ENCODE measurements at places on chromosomes 3 and 15. TPM values are rescaled to one million over a fixed set of nuclear protein-coding genes. Genes with fewer than 3 reads are reported as not detected.

DNA sequence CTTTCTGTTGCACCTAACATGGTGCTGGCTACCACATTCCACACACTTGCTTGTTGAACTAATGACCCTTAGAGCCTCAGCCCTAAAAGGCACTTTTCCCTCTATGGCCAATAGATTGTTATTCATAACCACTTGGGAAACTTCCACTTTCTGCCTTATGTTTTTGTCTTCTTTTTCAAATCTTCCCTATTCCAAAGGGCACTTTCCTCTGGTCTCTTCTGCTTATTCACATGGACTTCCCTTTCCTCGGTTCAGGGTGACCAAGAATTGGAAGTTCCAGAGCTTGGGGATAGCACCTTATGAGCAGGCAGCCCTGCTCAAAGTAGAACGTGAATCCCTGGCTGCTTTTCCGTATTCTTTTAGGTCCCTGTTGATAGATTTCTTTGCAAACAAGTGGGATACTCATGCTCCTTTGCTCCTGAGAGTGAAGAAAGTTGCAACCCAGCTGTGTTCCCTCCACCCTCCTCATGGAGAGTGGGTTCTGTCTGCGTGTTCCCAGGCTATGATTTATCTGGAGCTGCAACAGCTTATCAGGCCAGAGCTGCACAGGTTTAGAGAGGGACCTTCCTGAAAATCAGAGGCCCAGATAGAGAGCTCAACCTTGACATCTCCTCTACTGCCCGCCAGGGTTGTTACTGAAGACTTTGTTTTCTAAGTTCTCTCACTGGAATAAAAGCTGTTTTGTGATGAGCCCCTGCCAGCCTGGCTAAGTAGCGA is 58.8 kb upstream of the MYZAP start:
- H3K36me3 ChIP-seq, result peaks cover 7% of the 10 kb centered on the region
- peaks cover 17% of the 10 kb centered on the region for H3K4me1 ChIP-seq
- H3K27ac ChIP-seq, result no peak overlapping the region
- no peak for DNase-seq

DNA sequence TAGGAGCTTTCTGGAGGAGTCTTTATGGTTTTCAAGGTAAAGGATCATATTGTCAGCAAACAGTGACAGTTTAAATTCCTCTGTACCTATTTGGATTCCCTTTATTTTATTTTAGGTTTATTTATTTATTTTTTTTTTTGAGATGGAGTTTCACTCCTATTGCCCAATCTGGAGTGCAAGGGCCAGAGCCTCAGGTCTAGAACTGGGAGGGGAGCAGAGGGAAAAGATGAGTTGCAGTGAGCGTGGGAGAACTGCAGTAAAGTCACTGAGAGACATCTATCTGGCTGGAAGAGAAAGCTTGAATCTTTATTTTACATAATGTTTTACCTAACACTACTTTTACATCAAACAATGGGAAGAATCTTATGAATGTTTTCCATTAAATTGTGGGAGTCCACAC is 49.5 kb upstream of the GK5 start:
- no peaks in the 10 kb centered on the region for H3K4me1 ChIP-seq
- no peak overlapping the region for H3K27ac ChIP-seq
- DNase-seq, result no peak
- H3K4me3 ChIP-seq, result no peak overlapping the region
- no peaks in the 10 kb centered on the region for H3K27me3 ChIP-seq
- no peaks in the 10 kb centered on the region for H3K36me3 ChIP-seq

GRCh38 chr3:179769411-179770247 is 116.8 kb downstream of the USP13 start:
- no peak for DNase-seq
- H3K27ac ChIP-seq, result no peak overlapping the region
- H3K27me3 ChIP-seq, result no peaks in the 10 kb centered on the region
- peaks cover 37% of the 10 kb centered on the region for H3K36me3 ChIP-seq

The CCR1 gene
- total RNA-seq, result 0.68 TPM

DNA sequence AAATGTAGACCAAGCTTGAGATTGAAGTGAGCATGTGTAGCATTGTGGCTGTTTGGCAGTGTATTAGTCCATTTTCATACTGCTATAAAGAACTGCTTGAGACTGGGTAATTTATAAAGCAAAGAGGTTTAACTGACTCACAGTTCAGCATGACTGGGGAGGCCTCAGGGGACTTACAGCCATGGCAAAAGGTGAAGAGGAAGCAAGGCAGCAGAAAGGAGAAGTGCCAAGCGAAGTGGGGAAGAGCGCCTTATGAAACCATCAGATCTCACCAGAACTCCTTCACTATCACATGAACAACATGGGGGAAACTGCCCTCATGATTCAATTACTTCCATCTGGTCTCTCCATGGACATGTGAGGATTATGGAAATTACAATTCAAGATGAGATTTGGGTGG is 8.6 kb upstream of the CERS3 start:
- H3K4me3 ChIP-seq, result no peak overlapping the region
- H3K4me1 ChIP-seq, result peaks cover 11% of the 10 kb centered on the region
- no peaks in the 10 kb centered on the region for H3K36me3 ChIP-seq
- DNase-seq, result no peak

DNA sequence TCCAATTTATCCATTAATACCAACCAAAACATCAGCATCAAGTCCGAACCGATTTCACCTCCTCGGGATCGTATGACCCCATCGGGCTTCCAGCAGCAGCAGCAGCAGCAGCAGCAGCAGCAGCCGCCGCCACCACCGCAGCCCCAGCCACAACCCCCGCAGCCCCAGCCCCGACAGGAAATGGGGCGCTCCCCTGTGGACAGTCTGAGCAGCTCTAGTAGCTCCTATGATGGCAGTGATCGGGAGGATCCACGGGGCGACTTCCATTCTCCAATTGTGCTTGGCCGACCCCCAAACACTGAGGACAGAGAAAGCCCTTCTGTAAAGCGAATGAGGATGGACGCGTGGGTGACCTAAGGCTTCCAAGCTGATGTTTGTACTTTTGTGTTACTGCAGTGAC is 20.8 kb downstream of the LYSMD4 start:
- no peak for DNase-seq
- H3K4me1 ChIP-seq, result peaks cover 42% of the 10 kb centered on the region
- H3K27me3 ChIP-seq, result no peaks in the 10 kb centered on the region
- H3K4me3 ChIP-seq, result no peak overlapping the region

The SOX14 gene
- total RNA-seq, result not detected

The CTXND1 gene
- total RNA-seq, result 0.24 TPM

The GATM gene
- 195 TPM for total RNA-seq

The MYD88 gene
- total RNA-seq, result 27.8 TPM

- H3K27me3 ChIP-seq, result peaks cover 4% of the 10 kb centered on the region
- no peaks in the 10 kb centered on the region for H3K36me3 ChIP-seq
- no peak overlapping the region for H3K27ac ChIP-seq
- no peak for DNase-seq
- no peak overlapping the region for H3K4me3 ChIP-seq
These were observed 3.3 kb upstream of the CCDC174 start for GRCh38 chr3:14647976-14648955.

DNA sequence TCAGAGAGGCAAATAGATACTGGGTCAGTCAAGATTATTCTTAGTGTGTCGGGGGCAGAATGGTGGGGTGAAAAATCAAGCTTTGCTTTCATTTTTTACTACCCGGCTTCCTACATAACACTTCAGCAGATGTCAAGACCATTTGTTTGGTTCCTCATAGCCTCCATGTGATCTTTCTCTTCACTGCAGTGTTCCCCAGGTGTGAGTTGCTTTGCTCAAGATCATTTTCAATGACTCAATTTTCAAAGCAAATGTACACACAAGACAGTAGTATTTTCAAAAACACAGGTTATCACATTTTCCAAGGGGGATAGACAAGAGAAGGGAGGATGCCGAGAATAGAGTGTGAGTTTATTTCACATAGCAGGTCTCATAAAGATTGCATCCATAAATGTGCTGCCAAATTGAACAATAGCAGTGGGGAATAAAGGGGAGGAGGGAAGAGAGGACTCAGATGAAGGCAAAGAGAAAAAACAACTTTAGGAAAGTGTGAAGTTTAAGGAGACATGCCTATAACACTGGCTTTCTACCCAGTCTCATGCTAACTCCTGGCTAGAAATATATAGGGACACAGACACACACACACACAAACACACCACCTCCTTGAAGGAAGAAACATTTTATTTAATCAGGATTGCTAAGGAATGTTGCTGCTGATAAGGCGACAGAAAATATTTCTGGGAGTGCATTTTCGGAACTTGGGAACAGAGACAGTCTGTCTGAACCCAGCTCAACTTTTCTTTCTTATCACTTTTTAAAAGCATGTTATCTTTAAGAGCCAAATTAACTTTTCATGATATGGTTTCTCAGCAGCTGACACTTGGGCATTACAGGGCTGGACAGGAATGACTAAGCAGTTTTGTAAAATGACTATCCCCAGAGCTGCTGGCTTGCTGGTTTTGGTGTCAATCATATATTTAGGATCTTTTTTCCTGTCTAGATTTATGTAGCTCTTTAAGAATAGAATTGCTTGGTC is 402.4 kb downstream of the RBMS3 start:
- H3K36me3 ChIP-seq, result no peaks in the 10 kb centered on the region
- H3K27me3 ChIP-seq, result no peaks in the 10 kb centered on the region
- DNase-seq, result no peak

The NR2C2 gene
- total RNA-seq, result 91.6 TPM

The TMCO5A gene
- not detected for total RNA-seq

The CEP19 gene
- 0.26 TPM for total RNA-seq

DNA sequence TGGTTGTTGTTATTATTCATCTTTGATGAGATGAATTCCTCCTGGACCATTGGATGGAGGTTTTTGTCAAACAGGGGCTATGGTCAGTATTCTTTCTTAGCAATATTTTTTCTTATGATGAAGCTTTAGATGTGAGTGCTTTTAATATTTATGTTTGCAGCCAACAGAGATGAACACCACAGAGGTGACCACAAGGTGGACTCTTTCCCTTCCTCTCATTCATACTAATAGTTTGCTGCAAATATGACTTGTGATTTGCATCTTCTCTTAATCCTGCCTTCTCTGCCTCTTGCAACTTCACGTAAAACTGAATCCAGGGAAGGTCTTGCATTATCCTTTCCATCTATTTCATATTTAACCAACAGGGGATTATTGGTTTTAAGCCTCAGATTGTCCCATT is 473.1 kb upstream of the UBE2E2 start:
- H3K27ac ChIP-seq, result no peak overlapping the region
- H3K4me3 ChIP-seq, result no peak overlapping the region
- no peaks in the 10 kb centered on the region for H3K4me1 ChIP-seq
- no peaks in the 10 kb centered on the region for H3K36me3 ChIP-seq

The CYP1A2 gene
- total RNA-seq, result not detected

DNA sequence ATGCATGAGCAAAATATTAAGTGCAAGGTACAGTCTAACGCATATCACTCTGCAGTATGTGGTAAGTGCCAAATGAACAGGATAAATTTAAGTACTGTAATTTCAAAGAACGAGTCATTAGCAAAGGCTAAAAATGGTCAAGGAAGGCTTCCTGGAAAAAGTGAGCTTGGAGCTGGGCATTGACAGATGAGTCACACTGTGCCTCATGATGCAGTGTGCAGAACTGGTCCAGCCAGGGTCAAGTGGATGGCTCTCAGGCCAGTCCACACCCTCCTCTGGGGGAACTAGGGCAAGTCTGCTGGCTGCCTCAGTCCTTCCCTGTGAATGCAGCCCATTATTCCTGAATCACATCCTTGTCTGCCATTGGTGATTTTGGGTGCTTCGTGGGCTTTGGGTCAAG is 76.3 kb downstream of the CACNA1D start:
- no peak overlapping the region for H3K4me3 ChIP-seq
- H3K4me1 ChIP-seq, result no peaks in the 10 kb centered on the region
- no peak overlapping the region for H3K27ac ChIP-seq
- no peak for DNase-seq

DNA sequence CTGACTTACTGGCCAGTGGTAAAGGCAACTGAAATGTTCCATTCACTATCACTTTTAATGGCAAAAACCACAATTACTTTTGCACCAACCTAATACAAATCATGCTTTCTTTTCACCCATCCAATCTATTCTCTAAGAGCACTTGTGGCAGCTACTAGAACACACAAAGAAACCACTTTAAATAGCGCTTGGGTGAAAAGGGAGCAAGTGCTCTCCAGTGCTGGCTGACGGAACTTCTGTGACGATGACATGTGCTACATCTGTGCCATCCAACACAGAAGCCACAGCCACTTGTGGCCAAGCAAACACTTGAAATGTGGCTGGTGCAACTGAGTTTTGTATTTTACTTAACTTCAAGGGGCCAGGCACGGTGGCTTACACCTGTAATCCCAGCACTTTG is 18.9 kb downstream of the SH3BP5 start:
- H3K27me3 ChIP-seq, result no peaks in the 10 kb centered on the region
- no peak for DNase-seq
- H3K4me3 ChIP-seq, result no peak overlapping the region
- H3K27ac ChIP-seq, result no peak overlapping the region
- H3K36me3 ChIP-seq, result no peaks in the 10 kb centered on the region
- peaks cover 64% of the 10 kb centered on the region for H3K4me1 ChIP-seq

The EPB42 gene
- not detected for total RNA-seq

The CHRFAM7A gene
- total RNA-seq, result 0.42 TPM

- no peak overlapping the region for H3K27ac ChIP-seq
- no peaks in the 10 kb centered on the region for H3K27me3 ChIP-seq
- H3K4me1 ChIP-seq, result peaks cover 54% of the 10 kb centered on the region
- DNase-seq, result no peak
- no peaks in the 10 kb centered on the region for H3K36me3 ChIP-seq
These were observed 4.0 kb downstream of the RNF13 start for GRCh38 chr3:149816986-149817385.

GRCh38 chr3:189041482-189042090 is 130.2 kb upstream of the TPRG1 start:
- H3K4me3 ChIP-seq, result no peak overlapping the region
- DNase-seq, result no peak
- no peaks in the 10 kb centered on the region for H3K4me1 ChIP-seq
- H3K27ac ChIP-seq, result no peak overlapping the region

- H3K27me3 ChIP-seq, result peaks cover 4% of the 10 kb centered on the region
- H3K27ac ChIP-seq, result no peak overlapping the region
- DNase-seq, result no peak
These were observed 12.5 kb upstream of the TCAIM start for GRCh38 chr3:44326019-44326418.

- H3K4me1 ChIP-seq, result no peaks in the 10 kb centered on the region
- no peak overlapping the region for H3K4me3 ChIP-seq
- DNase-seq, result no peak
- H3K27ac ChIP-seq, result no peak overlapping the region
- H3K36me3 ChIP-seq, result no peaks in the 10 kb centered on the region
- H3K27me3 ChIP-seq, result no peaks in the 10 kb centered on the region
These were observed 89.9 kb downstream of the CCNL1 start for GRCh38 chr3:157069846-157070677.

GRCh38 chr3:169673521-169673920 is 10.0 kb upstream of the MECOM start:
- no peak for DNase-seq
- peaks cover 45% of the 10 kb centered on the region for H3K27me3 ChIP-seq
- peaks cover 9% of the 10 kb centered on the region for H3K4me1 ChIP-seq
- H3K36me3 ChIP-seq, result no peaks in the 10 kb centered on the region
- no peak overlapping the region for H3K4me3 ChIP-seq

GRCh38 chr3:127444761-127445160 is 145.8 kb downstream of the TPRA1 start:
- no peaks in the 10 kb centered on the region for H3K36me3 ChIP-seq
- H3K4me1 ChIP-seq, result peaks cover 7% of the 10 kb centered on the region
- DNase-seq, result no peak
- H3K27me3 ChIP-seq, result peaks cover 4% of the 10 kb centered on the region

The PIK3CA gene
- 20.1 TPM for total RNA-seq

All from suprapubic skin (tissue), 4 donors.